Activated T-helper 17 cell treated with anti-CD3 and anti-CD28 coated beads, Interleukin-2, amount 50 U/mL, for 72 hours (primary cell): ENCODE measurements at places on chromosomes 16 and 17. TPM values are rescaled to one million over a fixed set of nuclear protein-coding genes. Genes with fewer than 3 reads are reported as not detected.
A peak's percentile ranks its signal among the peaks of the same experiment; 100 is the strongest.

DNA sequence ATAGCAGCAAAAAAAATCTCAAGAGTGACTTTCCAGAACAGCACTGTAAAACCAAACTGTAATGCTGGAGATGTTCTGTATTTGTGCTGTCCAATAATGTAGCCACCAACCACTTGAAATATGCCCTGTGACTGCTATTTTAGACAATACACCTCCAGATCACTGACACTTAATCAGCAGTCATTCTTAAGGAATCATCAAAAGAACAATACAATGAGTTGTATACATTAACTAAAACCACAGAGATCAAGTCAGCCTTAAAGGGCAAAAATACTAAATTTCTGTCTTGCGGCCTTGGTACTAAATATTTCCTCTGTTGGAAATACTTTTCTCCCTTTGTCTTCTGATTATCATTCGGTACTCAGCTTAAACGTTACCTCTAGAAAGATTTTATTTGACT, 33.6 kb upstream of the ANKFY1 start:
- ATAC-seq = no peak

GRCh38 chr16:9013508-9013864, 49.8 kb upstream of the USP7 start:
- no peak for ATAC-seq

GRCh38 chr17:40309031-40309948, at the start of gene RARA:
Gene RARA (plus strand): TSS chr17:40309180. CDS start chr17:40331219, 22,039 bp downstream.
- no peak for ATAC-seq

- peak; percentile 76 for ATAC-seq
Observed at GRCh38 chr17:81365148-81365600, 30.1 kb upstream of the BAHCC1 start.

GRCh38 chr16:82769845-82770244, 143.1 kb downstream of the CDH13 start:
- no peak for ATAC-seq

- no peak for ATAC-seq
Observed at GRCh38 chr17:44067545-44067940, 1.1 kb upstream of the LSM12 start.

DNA sequence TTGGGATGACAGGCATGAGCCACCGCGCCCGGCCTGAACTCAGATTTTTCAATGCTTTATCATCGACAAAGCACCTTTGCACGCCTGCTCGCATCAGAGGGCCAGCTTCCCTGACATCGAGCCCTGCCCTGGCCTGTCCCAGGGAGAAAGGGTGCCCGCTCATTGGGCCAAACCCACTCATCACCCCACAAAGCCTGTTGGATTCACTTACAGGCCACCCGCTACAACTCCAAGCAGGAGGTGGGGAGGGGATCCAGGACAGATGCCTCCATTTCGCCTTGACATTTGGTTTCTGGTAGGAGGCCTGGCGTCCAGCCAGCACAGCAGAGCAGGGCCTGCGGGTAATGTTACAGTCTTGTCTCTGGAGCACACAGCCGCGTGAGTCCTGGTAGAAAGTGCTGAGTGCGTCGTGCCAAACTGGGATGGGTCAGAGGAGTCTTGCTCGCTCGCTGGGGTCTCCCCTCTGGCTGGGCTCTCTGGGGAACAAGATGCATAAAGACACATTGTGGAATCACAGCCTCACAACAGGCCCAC, 19.8 kb downstream of the SMTNL2 start:
- ATAC-seq = no peak

Gene CHST4
- total RNA-seq = not detected

Gene TOM1L1
- total RNA-seq = 1.4 TPM

Gene SEZ6L2
- total RNA-seq = 0.56 TPM

Gene LGALS9C
- not detected for total RNA-seq

Gene MMP28
- total RNA-seq = not detected
